Upper lobe of left lung (tissue), 6 donors: ENCODE measurements at places on chromosomes 2 and 18. TPM values are rescaled to one million over a fixed set of nuclear protein-coding genes. Genes with fewer than 3 reads are reported as not detected.

- no peak for DNase-seq
- H3K27me3 ChIP-seq, result no peaks in the 10 kb centered on the region
- H3K4me3 ChIP-seq, result no peak overlapping the region
- no peaks in the 10 kb centered on the region for H3K4me1 ChIP-seq
- no peaks in the 10 kb centered on the region for H3K36me3 ChIP-seq
Measured at GRCh38 chr2:163471947-163472346, 263.9 kb downstream of the FIGN start.

- peaks cover 39% of the 10 kb centered on the region for H3K4me1 ChIP-seq
- no peak overlapping the region for H3K4me3 ChIP-seq
- H3K36me3 ChIP-seq, result no peaks in the 10 kb centered on the region
- no peaks in the 10 kb centered on the region for H3K27me3 ChIP-seq
- no peak overlapping the region for H3K27ac ChIP-seq
- DNase-seq, result no peak
Measured at GRCh38 chr2:43521568-43521967, 74.3 kb downstream of the THADA start.

- H3K4me3 ChIP-seq, result no peak overlapping the region
- no peaks in the 10 kb centered on the region for H3K27me3 ChIP-seq
- H3K36me3 ChIP-seq, result no peaks in the 10 kb centered on the region
- H3K4me1 ChIP-seq, result no peaks in the 10 kb centered on the region
- H3K27ac ChIP-seq, result no peak overlapping the region
Measured at GRCh38 chr2:29615183-29615582, 306.2 kb downstream of the ALK start.

DNA sequence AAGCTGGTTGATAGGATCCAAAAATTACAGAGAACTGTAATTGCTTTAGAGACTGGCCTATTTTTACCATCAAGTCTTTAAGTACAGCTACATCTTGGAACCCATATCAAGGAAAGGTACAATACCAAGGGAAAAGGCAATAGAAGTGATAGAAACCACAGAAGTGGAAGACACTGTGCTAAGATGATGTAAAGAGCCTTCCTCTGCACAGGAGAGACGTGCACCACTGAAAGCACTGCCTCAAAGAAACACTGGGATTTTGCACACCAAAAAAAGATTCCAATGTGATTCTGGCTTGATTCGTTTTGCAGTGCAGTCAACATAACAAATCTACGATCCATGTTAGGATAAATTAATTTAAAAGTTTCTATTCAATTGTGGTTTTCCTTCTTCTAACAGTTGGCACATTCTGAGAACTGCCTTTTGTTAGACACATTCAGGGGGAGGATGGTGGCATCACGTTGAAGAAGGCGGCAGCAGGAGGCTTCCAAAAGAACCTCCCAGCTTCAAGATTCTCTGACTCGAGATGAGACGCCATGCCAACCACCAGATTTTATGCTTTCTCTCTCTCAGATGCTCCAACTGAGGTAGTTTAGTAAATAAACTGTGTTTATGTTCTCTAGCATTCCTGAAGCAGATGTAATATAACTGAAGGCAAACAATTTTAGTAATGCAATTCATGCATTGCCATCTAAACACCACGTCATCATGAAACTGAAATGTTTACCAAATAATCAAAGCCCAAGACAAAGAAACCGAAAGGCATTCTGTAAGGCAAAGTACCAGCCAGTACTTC lies 102.9 kb downstream of the BCL2 start:
- H3K36me3 ChIP-seq, result no peaks in the 10 kb centered on the region
- no peak for DNase-seq
- no peaks in the 10 kb centered on the region for H3K4me1 ChIP-seq
- no peak overlapping the region for H3K27ac ChIP-seq
- no peaks in the 10 kb centered on the region for H3K27me3 ChIP-seq

DNA sequence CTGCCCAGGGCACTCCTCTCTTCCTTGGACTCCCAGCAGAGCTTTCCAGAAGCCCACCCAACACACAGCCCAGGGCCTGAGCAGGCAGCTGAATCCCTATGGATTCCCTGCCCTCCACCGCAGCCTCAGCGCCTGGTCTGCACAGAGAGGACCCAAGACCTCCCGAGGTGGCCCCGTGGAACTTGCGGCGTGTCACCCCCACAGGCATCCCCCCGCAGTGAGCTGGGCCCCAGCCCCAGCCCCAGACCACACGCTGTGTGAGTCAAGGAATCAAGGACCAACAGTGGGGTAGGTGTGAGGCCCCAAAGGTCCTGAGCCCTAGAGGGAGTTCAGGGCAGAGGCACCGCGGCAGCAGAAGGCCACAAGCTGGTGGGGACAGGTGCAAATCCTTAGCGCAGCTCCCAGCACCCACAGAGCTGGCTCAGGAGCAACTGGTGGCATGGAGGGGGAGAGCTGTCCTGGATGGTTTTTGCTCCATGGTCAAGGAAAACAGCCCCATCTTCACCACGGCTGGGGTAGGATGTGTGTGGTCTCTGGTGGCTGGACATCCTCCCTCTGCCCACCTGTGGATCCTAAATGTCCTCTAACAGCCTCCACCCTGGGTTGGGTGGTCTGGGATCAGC lies 8.5 kb downstream of the HS6ST1 start:
- H3K27ac ChIP-seq, result no peak overlapping the region
- peaks cover 68% of the 10 kb centered on the region for H3K4me1 ChIP-seq
- H3K4me3 ChIP-seq, result no peak overlapping the region
- no peaks in the 10 kb centered on the region for H3K27me3 ChIP-seq
- DNase-seq, result peak; percentile 50

GRCh38 chr18:832085-832681 lies 20.1 kb upstream of the YES1 start:
- DNase-seq, result no peak
- H3K27ac ChIP-seq, result no peak overlapping the region
- no peaks in the 10 kb centered on the region for H3K36me3 ChIP-seq
- H3K27me3 ChIP-seq, result no peaks in the 10 kb centered on the region
- H3K4me3 ChIP-seq, result no peak overlapping the region

Gene RNF144A
- total RNA-seq, result 10.5 TPM

Gene NXPH2
- total RNA-seq, result not detected

Gene TTN
- 249 TPM for total RNA-seq

Gene MORN2
- total RNA-seq, result 6.3 TPM
